Left lung (tissue), 14 donors: ENCODE measurements at places on chromosomes 4 and X. TPM values are rescaled to one million over a fixed set of nuclear protein-coding genes. Genes with fewer than 3 reads are reported as not detected.

DNA sequence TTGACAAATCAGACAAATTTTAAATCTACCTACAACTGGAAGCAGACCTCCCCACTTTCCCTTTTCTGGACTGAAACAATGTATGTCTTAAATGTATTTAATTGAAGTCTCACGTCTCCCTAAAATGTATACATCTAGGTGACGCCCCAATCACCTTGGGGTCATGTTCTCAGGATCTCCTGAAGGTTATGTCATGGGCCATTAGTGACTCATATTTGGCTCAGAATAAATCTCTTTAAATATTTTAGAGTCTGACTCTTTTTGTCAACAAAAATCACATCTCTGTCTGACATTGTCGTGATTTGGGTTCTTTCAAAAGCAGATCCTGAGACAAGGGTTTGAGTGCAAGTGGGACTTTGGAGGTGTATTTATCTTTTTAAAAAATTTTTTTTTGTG lies 26.2 kb upstream of the BOD1L1 start:
- no peak for DNase-seq

- no peak for DNase-seq
Observed at GRCh38 chr4:100843910-100844309, 326.1 kb upstream of the EMCN start.

DNA sequence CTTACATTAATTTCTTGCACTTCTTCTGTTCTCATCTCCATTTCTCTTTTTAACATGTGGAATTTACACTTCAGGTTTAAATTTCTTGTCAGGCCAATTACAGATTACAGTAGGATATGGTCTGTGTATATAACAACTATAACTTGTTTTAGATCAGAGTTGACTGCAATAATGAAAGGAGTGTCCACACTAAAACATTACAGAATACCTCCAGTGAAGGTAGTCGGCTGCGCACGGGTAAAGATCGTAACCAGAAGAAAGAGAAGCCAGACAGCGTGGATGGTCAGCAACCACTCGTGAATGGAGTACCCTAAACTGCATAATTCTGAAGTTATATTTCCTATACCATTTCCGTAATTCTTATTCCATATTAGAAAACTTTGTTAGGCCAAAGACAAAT lies 32.6 kb upstream of the FMR1NB start:
- no peak for DNase-seq

- no peak for DNase-seq
Observed at GRCh38 chrX:8868906-8869305, 67.7 kb upstream of the FAM9A start.

DNA sequence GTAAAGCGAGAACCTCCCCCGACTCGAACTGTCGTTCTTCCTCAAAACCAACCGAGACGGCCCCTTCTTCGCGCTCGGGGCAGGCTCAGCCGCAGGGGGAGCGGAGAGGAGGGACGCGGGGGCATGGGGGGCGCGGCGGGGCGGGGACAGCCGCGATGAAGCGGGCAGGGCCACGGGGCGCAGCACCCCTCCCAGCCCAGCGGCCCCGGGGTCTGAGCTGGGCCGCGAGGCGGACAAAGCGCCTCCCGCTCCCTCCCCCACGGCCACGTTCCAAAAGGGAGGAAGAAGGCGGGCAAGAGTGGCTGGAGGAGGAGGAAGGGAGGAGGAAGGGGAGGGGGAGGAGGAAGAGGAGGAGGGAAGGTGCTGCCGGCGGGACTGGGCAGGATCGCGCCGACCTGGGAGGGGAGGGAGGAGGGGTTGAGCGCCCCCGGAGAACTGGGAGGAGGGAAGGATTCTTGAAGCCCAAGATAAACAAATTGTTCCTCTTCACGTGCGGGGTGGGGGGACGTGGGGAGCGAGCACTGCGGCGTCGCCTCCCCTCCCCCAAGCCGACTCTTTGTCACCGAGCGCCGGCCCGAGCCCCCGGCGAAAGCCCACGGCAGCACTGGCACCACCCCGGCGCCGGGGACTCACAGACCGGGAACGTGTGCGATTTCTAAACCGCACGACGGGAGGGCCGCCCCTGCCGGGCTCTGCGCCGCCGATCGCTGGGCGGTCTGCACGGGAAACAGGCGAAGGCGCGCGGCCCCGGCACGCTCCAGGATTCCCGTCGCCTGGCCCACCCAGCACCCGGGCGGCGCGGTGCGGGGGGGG lies 2.9 kb downstream of the MAML3 start:
- peak; percentile 94 for DNase-seq

- DNase-seq = peak; percentile 45
Observed at GRCh38 chr4:184534511-184535391, 60.4 kb upstream of the IRF2 start.

DNA sequence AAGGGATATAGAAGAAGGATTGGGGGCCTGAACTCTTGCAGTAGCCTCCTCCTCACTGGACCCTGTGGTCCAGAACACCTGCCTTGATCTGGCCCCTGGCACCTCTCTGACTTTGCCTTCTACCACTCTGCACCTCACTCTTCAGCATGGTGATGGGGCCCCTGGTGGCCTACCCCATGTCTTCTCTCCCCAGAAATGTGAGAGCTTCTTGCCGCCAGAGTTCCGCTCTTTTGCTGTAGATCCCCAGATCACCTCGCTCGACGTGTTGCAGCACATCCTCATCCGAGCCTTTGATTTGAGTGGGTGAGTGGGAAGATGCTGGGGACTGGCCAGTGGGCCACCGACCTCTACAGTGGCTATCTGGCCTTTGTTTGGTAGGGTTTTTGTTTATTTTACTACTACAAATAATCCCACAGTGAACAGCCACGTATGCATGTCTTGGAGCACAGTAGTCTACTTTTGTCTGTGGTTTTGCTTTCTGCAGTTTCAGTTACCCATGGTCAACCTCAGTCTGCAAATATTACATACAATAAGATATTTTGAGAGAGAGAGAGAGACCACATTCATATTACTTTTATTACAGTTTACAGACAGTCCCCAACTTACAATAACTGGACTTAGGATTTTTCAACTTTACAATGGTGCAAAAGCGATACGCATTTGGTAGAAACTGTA lies 1.8 kb downstream of the TBC1D25 start:
- no peak for DNase-seq

DNA sequence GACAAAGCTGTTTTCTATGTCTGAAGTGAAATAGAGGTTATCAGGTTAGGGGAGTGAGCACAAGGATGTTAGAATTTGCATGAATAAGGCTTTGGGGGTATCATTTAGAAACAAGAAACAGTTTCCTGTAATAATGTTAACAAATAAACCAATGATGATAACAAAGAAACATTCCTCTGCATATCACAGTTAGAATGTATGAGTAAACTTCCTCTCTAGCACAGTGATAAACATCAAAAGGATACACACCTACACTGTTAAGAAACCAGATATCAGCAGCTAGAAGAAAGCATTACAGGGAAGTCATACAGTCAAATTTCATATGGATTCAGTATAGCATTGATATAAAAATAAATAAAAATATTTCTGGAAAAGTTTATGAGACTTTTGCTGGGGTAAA lies 340.0 kb upstream of the MAGEB16 start:
- DNase-seq = no peak

DNA sequence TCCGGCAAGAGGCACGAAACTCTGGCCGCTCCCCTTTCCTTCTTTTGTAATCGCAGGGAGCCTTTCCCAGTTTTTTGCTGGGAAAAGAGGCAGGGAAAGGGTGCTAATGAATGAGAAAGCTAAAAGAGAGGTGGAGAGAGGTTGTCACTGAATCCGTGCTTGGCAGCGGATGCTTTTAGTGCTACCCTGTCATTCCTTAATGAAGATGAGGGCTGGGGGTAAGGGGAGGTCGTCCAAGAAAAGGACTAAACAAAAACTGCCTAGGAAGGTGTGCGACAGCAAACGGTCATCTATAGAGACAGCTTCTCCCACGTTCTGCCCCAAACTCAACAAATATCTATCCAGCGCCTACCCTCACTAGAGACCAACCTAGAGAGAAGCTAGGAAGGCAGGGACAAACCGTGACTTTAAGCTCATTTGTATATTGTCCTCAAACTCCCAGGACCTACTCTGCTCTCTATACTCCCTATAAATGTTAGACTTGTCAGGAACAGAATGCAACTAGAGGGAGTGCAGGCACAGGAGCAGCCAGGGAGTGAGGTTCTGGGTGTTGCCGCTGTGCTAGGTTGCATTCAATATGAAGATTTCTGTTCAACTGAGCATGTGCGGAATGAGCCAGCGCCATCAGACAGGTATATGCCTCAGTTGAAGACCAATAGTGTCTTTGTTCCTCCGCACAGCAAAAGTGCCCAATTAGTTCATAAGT lies 777 bp upstream of the CASK start:
- DNase-seq = no peak

GRCh38 chr4:54363037-54363436 lies 133.9 kb downstream of the PDGFRA start:
- no peak for DNase-seq

- no peak for DNase-seq
Observed at GRCh38 chrX:149571770-149572169, 15.5 kb downstream of the MAGEA9B start.

GRCh38 chr4:150366487-150366999 lies 215.4 kb upstream of the MAB21L2 start:
- DNase-seq = no peak

GRCh38 chr4:47031751-47032404 lies 511 bp downstream of the GABRB1 start:
- no peak for DNase-seq

GRCh38 chrX:1465286-1466231 lies 12.8 kb upstream of the ASMTL start:
- no peak for DNase-seq

TLR6 gene
- 6.6 TPM for total RNA-seq

XAGE1A gene
- total RNA-seq = not detected

CD40LG gene
- 0.41 TPM for total RNA-seq

PLAC1 gene
- not detected for total RNA-seq
